Kasumi-1 (cell line): ENCODE measurements at places on chromosomes 1 and 21.

- DNase-seq = no peak
Measured at GRCh38 chr1:3007298-3008147, 13.7 kb upstream of the ACTRT2 start.

GRCh38 chr1:16677552-16678431 is 11.0 kb upstream of the RNU1-3 start:
- DNase-seq = no peak

DNA sequence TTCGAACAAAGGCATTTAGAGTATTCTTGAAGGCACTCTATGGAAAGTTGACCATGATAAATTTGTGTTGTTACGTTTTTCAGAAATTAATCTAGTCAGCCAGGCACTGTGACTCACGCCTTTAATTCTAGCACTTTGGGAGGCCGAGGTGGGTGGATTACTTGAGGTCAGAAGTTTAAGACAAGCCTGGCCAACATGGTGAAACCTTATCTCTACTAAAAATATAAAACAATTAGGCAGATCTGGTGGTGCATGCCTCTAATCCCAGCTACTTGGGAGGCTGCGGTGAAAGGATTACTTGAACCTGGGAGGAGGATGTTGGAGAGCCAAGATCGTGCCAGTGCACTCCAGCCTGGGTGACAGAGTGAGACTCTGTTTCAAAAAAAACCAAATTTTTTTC is 130.6 kb upstream of the BRINP3 start:
- no peak for DNase-seq

GRCh38 chr1:176998183-176998795 is 166.2 kb downstream of the ASTN1 start:
- DNase-seq = no peak

GRCh38 chr1:18468570-18468969 is 12.2 kb upstream of the KLHDC7A start:
- DNase-seq = no peak

DNA sequence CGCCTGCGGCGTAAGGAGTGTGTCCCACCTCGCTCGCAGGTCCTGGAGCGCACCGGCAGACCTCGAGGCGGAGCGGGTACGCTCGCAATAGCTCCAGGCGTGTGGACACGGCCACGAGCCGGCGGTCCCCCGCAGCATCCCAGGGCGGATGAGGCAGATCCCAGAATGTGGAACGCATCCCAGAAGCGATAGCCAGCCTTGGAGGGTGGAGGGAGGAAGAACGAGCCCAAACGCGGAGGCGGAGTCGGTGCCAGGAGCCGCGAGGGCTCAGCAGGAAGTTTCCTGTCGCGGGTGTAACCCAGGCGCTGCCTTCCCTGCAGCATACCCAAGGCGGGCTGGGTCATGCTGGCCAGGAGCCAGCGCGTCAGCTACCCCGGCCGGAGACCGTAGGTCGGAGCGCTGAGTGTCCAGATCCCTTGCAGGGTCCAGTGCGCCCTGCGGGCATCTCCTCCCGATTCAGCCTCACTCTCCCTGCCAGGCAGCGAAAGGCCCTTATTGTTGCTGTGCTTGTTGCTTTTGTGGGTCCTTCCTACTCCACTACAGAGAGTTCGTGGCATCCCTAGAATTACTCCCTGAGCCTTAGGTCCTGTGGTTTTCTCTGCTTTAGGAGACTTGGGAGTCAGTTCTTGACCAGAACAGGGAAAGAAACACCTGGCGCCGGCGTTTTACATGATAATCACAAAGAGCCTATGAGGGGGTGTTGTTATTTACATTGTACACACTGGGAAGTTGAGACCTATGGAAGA is 27.7 kb downstream of the STYXL2 start:
- DNase-seq = no peak

DNA sequence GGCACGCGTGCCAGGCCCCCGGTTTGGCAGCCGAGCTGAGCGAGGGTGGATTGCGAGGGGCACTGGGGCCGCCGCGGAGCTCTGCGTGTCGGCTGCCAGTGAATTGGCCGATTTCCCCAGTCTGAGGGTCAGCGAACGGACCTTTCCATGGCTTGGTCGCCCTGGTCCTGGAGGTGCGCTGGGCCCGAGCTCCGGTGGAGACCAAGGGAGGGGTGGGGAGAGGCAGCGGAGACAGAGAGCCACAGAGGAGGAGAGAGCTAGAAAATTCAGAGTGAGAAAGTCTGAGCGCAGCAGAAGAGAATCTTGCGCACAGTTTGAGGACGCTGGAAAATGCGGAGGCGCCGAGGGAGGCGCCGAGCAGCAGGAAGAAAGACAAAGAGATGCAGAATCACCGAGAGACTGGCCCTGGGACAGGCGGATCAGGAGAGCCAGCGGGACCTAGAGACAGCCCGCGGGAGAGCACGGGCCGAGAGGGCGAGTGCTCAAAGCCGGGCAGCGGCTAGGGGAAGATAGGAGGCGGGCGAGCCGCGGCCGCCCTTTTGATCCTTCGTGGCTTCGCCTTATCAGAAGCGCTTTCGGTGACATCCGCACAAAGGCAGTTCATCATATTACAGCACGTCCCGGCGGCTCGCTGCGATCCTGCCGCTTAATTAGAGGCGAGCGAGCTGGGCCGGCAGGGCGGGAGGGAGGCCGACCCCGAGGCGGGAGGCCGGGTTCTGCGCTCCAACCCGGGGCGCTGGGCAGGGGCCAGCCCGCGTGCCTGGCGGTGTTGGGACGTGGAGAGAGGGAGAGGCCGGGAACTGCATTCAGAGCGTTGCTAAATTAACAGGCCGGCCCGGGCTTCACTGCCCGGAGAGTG is 12.7 kb downstream of the PAX7 start:
- no peak for DNase-seq
